Activated CD4-positive, alpha-beta T cell treated with anti-CD3 and anti-CD28 coated beads for 36 hours (primary cell): ENCODE measurements at places on chromosomes 16 and 17. TPM values are rescaled to one million over a fixed set of nuclear protein-coding genes. Genes with fewer than 3 reads are reported as not detected.

WRAP53 gene
- total RNA-seq: 27.1 TPM

BCAR1 gene
- total RNA-seq: 1.7 TPM

RPH3AL gene
- 2.0 TPM for total RNA-seq

HSPB9 gene
- 0.09 TPM for total RNA-seq

CCL22 gene
- 0.72 TPM for total RNA-seq

KRTAP2-1 gene
- not detected for total RNA-seq

CDH11 gene
- total RNA-seq: not detected

KLHL10 gene
- 0.21 TPM for total RNA-seq

BHLHA9 gene
- total RNA-seq: not detected

PPY gene
- not detected for total RNA-seq

PRSS36 gene
- total RNA-seq: 0.26 TPM

CMC2 gene
- total RNA-seq: 114 TPM
